ENCODE measurements at places on chromosomes 1 and 21.

DNA sequence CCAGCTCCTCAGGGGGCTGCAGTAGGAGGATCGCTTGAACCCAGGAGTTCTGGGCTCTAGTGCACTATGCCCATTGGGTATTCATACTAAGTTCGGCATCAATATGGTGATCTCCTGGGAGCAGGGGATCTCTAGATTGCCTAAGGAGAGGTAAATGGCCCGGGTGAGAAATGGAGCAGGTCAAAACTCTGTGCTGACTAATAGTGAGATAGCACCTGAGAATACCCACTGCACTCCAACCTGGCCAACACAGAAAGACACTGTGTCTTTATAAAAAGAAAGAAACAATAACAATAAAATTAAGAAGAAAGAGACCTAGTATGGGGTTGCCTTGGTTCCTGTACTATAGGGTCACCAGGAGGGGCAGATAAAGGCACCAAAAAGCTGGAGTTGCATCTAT, 13.7 kb upstream of the DUSP12 start:
- no peak for DNase-seq

DNA sequence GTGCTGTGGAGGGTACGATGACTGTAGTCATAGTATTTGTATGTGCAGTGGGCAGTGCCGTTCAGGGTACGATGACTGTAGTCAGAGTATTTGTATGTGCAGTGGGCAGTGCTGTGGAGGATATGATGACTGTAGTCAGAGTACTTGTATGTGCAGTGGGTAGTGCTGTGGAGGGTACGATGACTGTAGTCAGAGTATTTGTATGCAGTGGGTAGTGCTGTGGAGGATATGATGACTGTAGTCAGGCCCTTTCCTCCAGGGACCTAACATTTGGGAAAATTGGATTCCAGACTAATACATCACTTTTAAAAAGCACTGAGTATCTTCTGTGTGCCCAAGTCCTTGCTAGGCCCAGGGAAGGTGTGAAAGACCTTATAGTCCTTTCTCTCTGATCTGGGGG, 2.9 kb downstream of the ZNF672 start:
- no peak for DNase-seq

DNA sequence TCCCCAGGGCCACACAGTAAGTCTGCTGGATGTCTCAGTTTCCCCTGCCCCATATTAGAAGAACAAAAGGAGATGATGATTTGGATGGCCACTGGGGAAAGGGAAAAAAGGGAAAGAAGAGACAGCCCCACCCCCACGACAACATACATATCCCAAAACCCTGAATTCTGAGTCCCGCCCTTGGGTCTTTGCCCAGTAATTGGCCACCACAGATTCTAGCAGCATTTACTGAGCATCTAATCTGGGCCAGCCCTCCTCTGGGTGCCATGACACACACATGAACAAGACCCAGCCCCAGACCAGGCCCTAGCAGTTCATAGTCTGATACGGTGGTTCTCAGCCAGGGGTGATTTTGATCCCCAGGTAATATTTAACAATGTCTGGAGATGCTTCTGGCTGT, 5.2 kb upstream of the TTC4 start:
- no peak for DNase-seq

DNA sequence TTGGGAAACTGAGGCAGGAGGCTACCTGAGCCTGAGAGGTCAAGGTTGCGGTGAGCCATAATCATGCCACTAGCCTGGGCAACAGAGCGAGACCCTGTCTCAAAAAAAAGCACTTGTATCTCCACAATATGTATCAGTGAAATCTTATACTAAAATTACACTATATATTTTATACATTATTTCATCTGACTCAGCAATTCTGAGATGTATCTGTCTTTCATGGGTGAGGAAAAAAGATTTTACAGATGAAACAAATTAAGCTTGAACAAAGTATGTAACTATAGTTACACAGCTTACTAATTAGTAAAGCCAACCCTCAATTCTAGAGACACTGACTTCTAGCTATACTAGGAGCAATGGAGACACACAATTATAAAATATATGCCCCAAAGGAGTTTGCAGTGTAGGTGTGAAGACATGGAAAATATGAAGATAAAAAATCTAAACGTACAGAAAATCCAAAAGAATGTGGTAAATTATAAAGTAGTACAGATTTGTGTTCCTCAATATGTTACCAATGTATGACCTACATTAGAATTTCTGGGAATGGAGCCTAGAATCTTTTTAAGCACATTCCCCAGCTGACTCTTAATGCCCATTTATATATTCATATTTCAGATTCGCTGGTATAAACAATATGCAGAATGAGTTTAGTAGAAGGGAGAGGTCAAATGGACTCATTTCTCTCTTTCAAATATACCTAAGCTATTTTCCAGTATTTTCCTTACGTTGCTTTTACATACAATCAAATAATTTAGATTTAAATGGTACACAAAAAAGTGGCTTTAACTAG, 14.6 kb downstream of the GTF2B start:
- no peak for DNase-seq

DNA sequence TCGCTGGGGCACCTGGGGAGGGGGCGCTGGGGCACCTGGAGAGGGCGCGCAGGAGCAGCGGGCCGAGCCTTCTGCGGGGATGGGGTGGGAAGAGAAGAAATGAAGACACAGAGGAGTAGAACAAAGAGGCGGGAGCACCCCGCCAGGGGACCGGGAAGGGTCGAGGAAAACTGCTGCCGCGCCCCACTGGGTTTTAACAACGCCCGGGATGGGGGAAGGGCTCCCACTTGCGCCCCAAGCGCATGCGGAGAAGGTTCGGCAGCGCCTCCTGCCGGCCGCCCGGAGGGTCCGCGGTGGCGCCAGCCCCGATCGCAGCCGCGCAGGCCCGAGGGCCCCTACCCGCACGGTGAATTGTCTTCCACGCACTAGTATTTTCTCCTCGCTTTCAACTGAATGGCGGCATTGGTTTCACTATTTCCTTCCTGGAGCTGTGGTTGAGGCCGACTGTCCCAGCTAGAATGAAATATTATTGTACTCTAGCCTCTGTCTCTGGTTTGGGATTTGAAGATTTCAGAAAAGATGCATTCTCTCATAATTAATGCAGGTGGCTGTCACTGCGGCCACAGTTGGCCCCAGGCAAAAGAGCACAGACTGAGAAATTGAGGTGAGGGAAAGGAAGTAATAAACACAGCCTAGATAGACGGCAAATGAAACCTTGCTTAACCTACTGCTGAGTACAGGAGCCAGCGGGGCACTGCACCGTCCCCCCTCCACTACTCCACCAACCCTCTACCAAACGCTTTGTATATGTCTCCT, 57.3 kb downstream of the MAB21L3 start:
- peak; percentile 83 for DNase-seq

DNA sequence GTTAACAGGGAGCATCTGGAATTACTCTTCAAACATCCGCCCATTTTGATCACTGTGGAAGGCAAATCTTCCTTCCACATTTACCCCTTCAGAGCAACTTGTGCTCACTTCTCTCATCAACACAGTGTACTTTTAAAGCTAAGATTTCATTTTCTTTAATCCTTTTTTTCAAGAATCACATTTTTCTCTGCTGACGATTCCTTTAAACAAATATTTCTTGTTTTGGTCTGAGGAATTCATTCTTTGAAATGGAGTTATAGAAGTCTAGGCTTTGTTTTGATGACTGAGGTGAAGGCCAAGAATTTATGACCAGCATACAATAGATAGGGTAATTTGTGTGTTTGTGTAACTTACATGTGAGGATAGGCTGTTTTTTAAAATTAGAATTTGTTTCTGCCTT, 25.6 kb downstream of the LRRC42 start:
- no peak for DNase-seq

- DNase-seq = no peak
Observed at GRCh38 chr1:34087986-34088385, 77.0 kb downstream of the CSMD2 start.

- DNase-seq = peak; percentile 49
Observed at GRCh38 chr1:40630488-40631223, 34.8 kb downstream of the RIMS3 start.

- no peak for DNase-seq
Observed at GRCh38 chr1:966135-966703, at the start of gene PLEKHN1. Gene PLEKHN1, plus strand, starts transcription at chr1:966482. Its CDS starts 50 bp downstream, at chr1:966532.

GRCh38 chr21:38918607-38919346, 113.0 kb downstream of the ETS2 start:
- DNase-seq = no peak

DNA sequence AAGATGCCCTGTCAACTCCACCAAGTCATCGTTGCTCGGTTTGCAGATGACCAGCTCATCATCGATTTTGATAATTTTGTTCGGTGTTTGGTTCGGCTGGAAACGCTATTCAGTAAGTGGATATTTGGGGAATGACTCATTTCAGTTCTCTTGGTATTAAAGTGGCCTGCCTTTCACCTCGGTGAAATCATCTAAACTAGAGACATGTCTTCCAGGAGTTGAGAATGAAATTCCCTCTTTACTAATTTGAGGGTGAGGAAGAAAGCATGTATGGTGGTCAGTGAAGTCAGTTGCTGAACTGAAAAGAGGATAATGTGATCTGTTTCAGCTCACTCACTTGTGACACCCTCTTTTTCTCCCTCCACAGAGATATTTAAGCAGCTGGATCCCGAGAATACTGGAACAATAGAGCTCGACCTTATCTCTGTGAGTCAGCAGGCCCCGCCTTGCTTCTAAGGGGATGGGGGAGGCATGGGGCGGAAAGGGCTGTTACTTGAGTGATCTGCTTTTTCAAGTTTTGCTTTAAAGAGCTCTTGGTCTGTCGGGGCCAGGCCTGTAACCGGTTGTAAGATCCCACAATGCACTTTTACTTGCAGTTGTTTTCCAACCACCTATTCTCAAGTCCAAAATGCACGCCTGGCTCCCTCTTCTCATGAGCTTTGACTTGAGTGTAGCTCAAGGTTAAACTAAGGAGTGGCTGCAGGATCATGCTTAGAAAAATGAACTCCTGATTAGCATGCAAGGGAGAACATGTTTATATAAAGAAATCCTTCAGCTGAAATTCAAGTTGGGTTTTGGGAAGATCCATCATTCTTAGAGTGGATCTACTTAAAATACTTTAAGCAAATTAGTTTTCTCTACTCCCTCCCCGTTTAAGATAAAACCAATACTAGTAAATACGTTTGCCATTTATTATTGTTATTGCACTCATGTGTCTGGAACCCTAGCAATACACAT, 59.8 kb downstream of the CAPN2 start:
- no peak for DNase-seq

DNA sequence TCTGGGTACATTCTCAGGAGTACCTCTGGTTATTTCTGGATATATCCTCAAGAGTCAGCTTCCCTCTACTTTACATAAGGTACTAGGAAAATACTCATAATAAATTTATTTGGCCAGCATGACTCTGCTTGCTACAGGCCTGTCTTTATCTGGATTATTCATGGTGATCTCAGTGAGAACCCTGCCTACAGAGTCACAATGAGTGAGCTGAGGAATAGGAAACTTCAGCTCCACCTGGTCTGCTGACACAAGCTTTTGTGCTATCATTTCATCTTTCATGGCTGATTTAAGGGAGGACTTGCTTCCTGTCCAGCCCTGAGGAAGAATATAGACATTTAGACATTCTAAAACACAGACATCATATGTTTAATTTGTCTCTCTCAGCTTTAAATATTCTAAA, 19.5 kb upstream of the SUCO start:
- no peak for DNase-seq

DNA sequence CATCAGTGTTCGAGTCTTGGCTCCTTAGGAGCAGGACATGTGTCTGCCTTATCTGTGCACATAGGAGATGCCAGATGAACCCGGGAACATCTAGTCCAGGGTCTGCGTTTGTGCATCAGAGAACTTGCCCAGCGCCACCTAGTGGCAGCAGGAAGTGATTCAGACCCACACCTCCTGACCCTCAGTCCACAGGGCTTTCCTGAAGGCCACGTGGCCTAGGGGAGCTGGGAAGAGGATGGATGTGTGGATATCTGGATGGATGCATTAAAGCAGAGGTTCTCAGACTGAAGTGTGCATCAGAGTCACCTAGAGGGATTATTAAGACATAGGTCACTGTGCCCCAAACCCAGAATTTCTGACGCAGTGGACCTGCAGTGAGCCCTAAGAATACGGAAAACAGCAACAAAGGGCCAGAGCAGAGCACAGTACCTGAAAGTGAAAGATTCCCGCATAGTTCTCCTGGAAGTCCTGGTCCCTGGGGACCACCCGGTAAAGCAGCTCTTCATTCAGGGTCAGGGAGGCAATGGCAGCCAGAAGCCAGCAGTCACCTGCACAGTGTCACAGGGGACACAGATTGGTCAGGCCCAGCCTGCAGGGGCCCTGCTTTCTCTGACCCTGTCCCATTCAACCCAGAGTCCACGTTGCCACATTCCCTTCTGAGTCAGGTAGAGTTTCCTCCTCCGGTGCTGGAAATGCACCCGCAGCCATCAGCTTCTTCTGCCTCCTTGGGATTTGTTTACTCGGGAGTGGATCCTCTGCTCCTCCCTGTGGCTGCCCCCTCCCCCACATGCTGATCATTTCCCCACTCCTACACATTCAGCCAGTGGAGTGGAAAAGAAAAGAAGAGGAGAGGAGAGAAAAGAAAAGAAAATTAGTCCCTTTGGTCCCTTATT, 37.0 kb downstream of the CAPN8 start:
- DNase-seq = peak; percentile 28

- DNase-seq = no peak
Observed at GRCh38 chr1:4101459-4102161, 201.5 kb upstream of the C1orf174 start.

GRCh38 chr1:215661033-215661432, 93.9 kb downstream of the KCTD3 start:
- DNase-seq = no peak

DNA sequence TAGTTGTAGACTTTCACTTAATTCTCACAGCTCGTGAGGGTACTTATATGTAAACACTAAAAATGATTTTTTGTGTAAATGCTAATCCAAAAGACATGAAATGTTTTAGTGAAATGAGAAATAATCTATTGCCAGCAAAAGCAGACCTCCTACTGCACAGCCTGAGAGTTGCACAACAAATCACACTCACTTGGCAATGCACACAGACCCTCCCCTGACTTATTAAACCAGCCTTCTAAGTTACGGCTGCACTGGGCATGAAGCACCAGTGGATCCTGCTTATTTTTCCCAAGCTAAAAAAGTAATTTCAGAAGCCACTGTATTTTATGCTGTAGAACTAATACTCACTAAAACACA, 10.3 kb downstream of the ERRFI1 start:
- no peak for DNase-seq

- peak; percentile 82 for DNase-seq
Observed at GRCh38 chr1:117059334-117059677, 820 bp upstream of the TTF2 start.

- DNase-seq = no peak
Observed at GRCh38 chr1:9688599-9688998, 37.1 kb downstream of the PIK3CD start.

- DNase-seq = peak; percentile 49
Observed at GRCh38 chr1:66503841-66504470, 30.0 kb upstream of the SGIP1 start.

DNA sequence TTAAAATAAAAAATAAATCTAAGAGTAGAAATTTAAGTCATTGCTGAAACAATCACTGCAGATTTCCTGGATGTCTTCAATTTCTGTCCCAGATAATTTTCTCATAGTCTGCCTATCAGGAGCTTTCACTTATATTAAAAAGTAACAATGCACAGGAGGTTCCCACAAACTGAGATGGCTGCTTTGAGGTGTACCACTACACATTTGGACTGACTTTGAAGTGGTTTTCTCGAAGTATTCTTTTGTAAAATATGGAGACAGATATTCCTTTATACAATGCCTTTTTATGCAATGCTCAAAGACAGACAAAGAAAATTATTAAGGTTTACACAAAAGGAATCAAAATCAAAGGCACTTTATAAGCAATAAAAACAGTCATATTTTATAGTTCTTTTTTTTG, 24.5 kb downstream of the TOR1AIP2 start:
- no peak for DNase-seq

GRCh38 chr1:66335125-66335524, 198.8 kb upstream of the SGIP1 start:
- DNase-seq = no peak

- no peak for DNase-seq
Observed at GRCh38 chr1:29164588-29164987, 17.1 kb downstream of the SRSF4 start.

All from B cell (primary cell).